ENCODE measurements at places on chromosomes 13 and 19.
A peak's percentile ranks its signal among the peaks of the same experiment; 100 is the strongest.

- DNase-seq = no peak
Observed at GRCh38 chr13:111980146-111980929, 86.6 kb upstream of the SOX1 start.

GRCh38 chr19:3108775-3109174, 14.6 kb downstream of the GNA11 start:
- peak; percentile 67 for DNase-seq

- DNase-seq = peak; percentile 24
Observed at GRCh38 chr13:21371011-21371410, 88.1 kb downstream of the ZDHHC20 start.

- peak; percentile 40 for DNase-seq
Observed at GRCh38 chr13:42363941-42364612, 92.1 kb downstream of the AKAP11 start.

DNA sequence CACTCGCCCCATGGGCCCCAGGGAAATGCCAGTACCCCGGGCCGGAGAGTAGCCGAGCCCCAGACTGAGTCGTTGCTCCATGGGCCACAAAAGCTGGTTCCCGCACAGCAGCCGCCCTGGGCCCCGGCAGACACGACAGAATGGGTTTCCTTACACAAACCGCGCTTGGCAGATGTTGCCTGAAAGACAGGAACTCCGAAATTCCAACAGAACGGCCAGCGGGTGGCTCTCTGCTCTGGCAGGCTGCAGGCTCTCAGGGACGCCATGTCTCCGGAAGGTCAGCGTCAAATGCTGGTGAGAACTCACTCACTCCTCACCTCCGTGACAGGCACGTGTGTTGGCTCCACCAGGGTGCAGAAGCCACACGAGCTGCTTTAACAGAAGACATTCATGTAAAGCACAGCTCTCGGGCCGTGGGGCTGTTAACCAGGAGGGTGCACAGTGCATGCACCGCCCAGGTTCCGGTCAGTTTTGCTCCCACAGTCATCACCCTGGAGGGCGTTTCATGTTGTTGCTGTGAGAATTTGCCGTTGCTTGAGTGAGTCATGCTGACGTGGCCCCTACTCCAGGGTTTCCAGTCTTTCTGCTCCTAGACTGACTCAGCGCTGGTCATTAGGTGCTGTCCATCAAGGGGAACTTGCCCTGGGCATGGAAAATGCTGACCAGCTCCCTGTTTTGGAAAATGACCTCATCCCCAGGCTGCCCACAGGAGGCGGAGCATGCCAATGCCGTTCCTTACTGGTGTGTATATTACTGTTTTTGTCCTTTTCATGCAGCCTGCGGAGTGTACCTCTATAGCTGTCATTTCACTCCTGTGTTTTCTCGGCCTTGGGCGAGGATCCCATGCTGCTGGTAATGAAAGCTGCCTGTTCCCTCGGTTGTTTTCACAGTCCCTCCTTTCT, 44.8 kb downstream of the ANKRD10 start:
- DNase-seq = peak; percentile 100

DNA sequence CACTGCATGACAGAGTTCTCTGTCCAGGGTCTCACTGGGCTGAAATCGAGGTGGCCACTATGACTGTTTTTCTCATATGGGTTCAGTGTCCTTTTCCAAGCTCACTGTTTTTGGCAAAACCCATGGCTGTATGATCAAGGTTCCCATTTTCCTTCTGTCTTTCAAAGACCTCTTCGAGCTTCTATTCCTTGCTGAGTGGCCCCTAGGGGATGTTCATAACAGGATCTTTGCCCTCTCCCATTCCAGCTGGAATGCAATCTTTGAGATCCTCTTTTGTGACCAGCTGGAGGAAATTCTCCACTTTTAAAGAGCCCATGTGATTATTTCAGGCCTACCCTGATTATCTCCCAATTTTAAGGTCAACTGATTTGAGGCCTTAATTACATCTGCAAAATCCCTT, 572.5 kb upstream of the SLC10A2 start:
- no peak for DNase-seq

DNA sequence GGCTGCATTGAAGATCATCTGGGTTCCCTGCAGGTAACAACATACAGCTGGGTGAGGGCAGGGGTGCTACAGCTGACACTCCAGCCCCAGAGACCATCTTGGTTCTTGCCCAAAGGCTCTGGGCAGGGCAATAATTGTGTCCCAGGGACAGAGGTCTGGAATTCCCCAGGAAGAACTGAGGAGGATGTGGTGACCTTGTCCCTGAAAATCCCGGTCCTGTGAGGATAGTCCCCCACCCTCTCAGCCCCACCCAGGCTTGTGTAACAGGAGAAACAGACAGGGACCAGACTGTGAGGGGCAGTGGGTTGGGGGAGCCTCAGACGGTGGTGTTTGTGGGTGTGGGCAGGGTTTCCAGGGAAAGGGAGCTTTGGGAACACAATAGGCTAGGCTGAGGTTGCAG, 63.5 kb downstream of the COLGALT1 start:
- no peak for DNase-seq

GRCh38 chr13:95955719-95956118, 97.5 kb downstream of the UGGT2 start:
- DNase-seq = no peak

DNA sequence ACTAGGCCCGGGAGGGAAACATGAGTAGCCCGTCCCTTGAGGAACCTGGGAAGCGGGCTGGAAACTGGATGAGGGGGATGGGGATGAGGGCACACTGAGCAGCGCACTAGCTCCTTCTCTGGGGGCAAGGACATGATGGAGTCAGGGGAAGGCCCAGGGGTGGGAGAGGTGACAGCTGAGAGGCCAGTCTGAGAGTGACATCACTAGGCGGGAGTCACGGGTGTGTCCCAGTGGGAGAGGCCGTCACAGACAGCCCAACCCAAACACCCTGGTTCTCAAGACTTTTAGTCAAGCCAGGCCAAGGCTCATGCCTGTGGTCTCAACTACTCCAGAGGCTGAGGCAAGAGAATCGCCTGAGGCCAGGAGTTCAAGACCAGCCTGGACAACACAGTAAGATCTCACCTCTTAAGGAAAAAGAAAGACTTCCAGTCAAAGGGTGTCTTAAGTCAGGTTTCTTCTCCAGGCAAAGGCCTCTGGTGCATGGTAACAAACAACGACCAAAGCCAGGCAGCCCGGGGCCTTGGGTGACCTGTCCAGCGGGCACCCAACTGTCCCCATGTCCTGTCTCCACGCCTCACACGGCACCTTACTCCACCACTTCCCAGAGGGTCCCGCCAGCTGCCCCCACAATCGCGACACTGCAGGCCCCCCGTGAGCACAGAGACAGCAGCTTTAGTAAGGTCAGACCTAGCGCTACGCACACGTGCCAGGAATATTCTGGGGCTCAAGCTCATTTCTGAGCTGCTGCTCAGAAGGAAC, 25.5 kb upstream of the TIMM44 start:
- no peak for DNase-seq

DNA sequence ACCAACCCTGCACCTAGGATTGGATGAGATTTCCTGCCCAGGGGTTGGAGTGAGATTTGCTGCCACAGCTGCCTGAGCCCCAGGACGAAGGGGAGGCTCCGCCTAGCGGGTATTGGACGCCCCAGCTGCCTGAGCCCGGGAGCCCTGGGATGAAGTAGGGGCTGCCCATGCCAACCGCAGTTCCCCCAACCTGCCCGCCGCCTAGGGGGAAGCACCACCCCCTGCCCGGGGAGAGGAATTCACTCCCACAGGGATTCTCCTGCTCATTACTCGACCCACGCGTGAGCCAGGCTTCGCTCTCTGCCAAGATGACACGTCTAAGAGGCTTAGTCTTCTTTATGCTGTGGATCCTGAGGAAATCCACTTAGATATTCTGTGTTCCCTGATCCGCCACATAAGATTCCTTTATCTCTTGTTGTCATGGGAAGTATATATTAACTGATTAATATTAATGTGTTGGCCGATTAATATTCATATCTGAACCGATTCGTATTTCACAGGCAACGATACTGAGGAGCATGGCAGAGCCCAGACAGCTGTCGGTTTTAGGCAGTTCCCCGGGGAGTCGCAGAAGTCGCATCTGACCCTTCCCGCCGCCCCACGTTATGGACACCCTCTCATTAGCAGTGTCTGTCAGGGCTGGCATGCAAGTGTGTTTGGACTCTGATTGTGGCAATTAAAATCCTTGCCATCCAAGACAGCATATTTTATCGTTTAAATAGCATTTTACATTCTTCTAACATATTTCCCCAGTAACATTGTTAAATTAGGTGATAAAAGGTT, 44.5 kb upstream of the KCTD15 start:
- DNase-seq = no peak

DNA sequence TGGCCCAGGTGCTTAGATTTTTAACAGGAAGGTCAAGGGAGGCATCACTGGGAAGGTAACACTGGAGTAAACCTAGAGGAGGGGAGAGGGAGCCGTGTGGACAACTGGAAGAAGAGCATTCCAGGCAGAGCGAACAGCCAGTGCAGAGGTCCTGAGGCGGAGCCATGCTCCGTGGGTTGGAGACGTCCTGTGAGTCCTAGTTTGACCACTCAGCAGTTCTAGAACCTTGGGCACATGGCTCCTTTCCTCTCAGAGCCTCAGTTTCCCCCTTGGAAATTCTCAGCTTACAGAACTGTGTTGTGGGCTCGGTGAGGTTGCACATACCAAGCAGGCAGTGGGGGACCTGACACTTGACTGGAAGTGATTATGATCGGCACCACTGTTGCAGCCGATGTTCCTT, 130.9 kb downstream of the DPF1 start:
- no peak for DNase-seq

DNA sequence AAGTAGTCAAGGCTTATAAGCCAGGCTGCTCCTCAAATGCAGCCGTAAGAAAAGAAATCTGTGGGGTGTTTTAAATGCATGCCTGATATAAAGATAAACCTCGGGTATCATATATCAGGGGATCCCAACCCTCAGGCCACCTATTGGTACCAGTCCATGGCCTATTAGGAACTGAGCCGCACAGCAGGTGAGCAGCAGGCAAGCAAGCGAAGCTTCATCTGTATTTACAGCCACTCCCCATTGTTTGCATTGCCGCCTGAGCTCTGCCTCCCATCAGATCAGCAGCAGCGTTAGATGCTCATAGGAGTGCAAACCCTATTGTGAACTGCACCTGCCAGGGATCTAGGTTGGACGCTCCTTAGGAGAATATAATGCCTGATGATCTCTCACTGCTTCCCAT, 233.5 kb upstream of the SERP2 start:
- no peak for DNase-seq

- DNase-seq = peak; percentile 27
Observed at GRCh38 chr13:98451676-98452470, 125.0 kb downstream of the STK24 start.

- DNase-seq = no peak
Observed at GRCh38 chr19:45664575-45664974, 3.4 kb upstream of the GIPR start.

DNA sequence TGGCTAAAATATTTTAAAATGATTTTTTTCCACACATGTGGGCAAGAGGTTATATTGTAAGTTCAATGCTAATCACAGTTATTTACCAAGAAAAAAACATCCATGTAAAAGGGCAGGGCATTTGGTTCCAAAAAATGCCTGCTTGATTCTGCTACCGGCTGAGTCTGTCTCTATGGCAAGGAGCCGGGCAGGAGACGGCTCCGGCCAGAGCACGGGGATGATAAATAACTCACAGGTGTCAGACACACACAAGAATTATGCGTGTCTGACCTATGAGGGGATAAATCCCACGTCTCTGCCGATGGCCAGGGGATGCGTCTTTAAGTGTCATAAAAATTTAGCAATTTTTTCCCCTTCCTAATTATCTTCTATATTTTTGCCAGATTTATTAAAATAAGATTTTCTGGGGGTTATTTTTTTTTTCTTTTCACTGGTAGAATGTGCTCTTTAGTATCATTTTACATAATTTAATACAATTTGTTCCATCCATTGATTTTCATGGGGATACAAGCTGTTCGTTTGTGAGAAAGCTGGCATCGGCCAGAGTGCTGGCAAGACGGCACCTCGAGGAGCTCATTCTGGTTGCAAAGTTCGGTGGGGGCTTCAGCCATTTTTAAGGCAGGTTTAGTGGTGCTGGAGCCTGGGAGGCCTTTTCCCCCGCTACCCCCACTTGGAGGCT, 253.9 kb downstream of the ZNF536 start:
- no peak for DNase-seq

DNA sequence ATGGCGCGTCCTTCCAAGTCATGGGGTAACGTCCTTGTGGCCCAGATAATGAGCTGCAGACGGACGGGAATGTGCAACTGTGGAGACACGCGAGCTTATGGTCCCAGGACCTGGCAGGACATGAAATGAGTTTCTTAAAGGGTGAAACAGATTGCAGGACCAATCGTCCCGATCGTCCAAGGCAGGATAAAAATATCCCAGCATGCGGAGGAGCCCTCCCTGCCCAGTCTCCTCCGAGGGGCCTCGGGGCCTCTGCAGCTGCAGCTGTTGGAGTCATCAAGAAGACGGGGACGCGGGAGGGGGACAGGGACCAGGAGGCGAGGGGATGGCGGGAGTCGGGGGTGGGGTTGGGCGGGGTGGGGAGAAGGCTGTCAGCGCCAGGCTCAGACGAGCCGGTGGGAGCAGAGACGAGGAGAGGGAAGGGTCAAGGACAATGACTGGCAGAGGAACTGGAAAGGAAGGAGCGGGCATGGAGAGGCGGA, 14.4 kb upstream of the GARIN5A start:
- no peak for DNase-seq

GRCh38 chr19:45739498-45740439, 6.5 kb downstream of the MEIOSIN start:
- DNase-seq = no peak

DNA sequence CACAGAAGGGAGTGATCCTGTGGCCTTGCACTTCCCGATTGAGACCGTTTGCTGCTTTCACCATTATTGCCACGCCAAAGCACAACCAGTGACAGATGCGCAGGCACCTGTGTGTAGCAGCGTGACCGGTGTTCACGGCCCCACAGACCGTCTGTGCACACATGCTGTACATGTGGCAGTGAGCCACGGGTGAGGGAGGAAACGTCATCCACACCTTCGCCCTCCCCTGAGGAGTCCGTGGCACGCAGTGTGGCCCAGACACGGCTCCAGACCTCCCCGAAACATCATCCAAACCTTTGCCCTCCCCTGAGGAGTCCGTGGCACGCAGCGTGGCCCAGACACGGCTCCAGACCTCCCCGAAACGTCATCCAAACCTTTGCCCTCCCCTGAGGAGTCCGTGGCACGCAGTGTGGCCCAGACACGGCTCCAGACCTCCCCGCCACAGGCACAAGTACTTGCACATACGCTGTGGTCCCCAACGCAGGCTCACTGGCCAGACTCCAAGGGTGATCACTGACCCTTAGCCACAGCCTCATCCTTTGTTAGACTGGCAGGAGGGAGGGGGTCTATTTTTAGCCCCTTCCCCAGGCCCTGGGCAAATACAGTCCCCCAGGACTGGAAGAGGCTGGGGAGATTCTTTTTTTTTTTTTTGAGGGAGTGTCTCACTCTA, 7.9 kb upstream of the SHC2 start:
- no peak for DNase-seq

All from fibroblast of pulmonary artery (primary cell).